GM20000 (cell line): ENCODE measurements at places on chromosomes 16 and 17.

DNA sequence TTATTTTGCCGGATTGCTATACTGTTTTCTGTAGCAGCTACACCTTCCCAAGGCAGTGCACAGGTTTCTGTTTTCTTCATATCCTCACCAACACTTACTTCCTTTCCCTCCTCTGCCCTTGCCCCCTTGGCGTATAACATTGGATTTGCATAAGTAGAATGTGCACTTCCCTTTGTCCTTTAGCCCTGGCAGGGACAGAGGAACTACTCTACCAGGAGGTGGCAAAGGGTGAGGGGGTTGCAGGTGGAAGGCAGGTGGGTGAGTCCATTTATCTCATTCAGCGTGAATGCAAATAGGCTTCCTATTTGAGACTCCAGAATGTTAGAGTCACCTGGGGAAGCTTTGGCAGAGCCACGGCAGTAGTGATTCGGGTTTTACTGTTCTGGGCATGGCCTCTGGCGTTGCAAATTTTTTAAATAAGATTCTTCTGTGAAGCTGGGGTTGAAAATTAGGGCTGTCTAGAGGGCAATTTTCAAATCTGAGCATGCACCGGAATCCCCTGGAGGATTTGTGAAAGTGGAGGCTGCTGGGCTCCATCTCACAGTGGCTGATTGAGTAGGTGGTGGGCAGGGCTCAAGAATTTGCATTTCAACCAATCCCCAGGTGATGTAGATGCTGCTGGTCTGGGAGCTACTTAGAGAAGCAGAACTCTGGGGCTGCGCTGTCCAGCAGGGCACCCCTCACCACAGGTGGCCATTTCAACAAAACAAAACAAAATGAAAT lies 84.7 kb downstream of the PLCG2 start:
- peak; percentile 70 for DNase-seq

DNA sequence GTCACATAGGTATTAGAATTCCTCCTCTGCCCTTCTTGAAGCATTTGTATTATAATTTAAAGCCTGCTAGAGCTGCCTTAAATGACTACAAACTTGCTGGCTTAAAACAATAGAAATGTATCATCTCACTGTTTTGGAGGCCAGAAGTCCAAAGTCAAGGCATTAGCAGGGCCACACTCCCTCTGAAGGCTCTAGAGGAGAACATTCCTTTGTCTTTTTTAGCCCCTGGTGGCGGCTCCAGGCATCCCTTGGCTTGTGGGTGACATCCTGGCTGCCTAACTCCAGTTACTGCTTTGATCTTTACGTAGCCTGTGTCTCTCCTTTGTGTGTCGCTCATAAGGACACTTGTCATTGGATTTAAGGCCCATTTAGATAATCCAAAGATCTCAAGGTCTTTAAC lies 186.6 kb upstream of the SALL1 start:
- no peak for DNase-seq

DNA sequence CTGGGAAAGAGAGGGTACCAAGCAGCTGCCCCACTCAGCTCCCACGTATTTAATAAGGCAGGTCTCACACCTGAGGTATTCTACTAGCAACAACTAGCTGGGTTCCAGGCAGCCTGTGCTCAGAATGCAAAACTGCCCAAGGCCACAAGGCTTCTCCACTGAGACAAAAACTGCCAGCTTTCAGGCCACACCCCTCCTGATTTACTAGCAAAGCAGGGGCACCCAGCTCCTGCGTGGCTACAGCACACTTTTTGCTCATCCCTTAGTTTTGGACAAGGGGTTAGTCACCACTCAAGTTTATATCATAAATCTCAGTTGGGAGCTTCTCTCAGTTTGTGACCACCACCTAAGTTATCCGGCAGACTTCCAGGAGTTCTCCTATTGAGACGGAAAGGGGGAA lies 494.6 kb downstream of the CDH11 start:
- no peak for DNase-seq

- DNase-seq: no peak
Measured at GRCh38 chr16:67764158-67764667, 42.1 kb downstream of the RANBP10 start.

- no peak for DNase-seq
Measured at GRCh38 chr17:43338886-43339516, 59.8 kb upstream of the ARL4D start.

DNA sequence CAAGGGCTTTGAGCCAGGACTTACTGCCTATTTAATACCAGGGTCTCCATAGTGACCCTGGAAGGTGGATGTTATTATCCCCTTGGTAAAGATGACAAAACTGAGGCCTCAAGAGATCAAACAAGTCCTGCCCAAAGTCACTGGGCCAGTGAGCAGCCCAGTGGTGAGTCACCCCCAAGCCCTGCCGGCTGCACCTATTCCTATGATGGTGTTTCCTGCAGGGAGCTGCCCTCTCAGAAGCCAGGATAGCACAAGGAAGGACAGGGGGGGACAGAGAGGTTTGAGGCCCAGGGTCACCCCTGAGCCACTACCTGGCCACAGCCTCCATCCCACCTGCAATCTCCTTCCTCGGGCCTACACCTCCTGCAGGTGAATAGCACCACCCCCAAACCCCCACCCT lies 90.9 kb downstream of the SDK2 start:
- no peak for DNase-seq

DNA sequence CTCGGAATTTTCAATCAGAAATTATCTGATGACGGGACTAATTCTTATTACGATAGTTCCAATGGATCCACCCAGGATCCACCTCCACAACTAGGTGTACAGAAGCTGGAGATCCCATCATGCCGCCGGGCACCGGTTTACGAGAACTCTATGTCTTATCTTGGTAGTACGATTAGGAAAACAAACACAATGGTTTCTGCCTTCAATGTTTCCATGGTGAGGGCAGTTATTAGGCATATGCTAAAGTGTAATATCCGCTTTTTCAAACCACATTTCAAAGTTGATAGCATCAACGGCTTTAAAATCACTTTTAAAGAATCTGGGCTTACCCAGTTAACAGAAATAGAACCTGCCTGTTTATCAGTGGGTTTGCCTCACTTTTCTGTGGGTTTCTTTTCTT lies 705.7 kb downstream of the MAF start:
- no peak for DNase-seq

DNA sequence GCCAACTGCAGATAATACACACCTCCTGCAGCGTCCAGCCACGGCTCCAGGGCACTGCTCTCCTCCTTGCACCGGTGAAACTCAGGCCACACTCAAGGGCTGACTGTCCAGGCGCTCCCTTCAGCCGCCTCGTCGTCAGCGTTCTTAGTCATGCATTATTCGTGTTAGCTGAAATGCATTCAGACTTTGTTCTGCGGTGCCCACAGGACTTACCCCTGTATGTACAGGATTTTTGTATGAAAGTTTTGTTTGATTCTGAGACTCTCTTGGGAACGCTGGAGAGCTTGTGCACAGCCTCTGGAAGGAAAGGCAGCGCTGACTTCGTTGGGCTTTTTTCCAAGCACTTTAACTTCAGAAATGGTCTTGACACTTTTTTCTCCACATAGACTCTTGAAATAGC lies 22.1 kb downstream of the CIBAR2 start:
- no peak for DNase-seq

DNA sequence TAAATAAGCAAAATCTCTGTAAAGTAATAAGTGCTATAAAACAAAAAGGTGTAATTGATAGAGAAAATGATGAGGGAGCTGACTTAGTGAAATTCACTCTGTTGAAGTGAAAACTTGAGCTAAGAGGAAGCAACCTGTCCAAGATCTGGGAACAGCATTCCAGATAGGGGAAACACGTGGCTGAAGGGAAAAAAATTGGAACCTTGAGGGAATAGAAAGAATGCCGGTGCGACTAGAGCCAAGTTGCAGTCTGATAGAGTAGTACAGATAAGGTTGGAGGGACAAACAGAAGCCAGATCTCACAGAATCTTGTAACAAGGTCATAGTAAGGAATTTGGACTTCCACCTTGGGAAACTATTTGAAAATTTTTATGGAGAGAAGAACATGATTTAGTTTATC lies 623 bp upstream of the DDX52 start:
- DNase-seq: no peak

- DNase-seq: no peak
Measured at GRCh38 chr16:23082161-23082788, 67.0 kb downstream of the USP31 start.

DNA sequence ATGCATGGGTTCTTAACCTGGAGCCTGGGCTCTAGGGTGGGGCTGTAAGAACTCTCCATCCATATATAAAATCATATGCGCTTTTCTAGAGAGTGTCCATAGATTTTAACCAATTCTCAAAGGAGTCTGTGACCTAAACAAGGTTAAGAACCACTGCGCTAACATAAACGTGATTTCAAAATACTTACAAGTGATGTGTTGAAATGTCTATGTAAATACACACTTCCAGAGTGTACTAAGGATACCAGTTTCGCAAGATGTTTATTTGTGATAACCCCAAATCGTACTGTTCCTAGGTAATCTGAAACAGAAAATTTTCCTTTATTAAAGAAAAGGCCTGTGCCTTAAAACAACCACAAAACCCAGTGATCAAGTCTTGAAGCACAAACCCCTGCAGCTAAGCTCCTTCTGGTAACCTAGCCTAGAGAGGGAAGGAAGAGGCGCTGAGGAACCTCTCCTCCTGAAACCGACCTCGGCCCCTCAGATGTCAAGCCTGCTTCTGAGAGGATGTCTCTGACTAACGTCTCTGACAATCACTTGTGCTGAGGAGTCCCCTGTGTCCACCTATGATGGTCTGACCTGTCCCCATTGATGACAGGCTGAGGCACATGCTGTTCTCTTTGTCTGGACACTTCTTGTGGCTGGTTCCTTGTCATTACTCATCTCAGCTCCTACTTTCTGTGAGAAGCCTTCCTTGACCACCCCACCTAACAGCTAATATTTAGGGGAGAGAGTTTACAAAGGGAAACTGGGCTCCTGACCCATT lies 32.2 kb downstream of the SNN start:
- no peak for DNase-seq

- DNase-seq: no peak
Measured at GRCh38 chr17:43020030-43020621, 2.1 kb downstream of the VAT1 start.

DNA sequence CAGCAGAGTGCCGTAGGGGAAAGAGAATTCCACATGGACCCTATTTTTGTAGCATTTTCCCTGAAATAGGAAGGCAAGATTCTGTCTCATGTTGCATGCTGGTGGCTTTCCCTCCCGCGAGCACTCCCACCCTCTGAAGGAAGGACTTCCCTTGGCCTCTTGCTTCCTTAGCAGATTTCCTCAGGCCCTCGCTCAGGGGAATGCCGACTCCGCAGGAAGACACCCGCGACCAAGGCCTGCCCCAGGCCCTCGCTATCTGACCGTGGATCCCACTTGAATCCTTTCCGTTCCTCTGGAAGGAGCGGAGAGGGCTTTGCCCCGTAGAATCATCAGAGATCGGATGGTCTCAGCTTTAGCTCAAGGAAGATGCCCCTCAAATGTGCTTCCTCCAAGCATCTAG lies 179.4 kb upstream of the FOXF1 start:
- no peak for DNase-seq
